Stimulated activated CD4-positive, alpha-beta T cell treated with anti-CD3 and anti-CD28 coated beads, Interleukin-1b, Interleukin-23, amount 100 ng/mL, for 1 hour (primary cell): ENCODE measurements at places on chromosomes 2 and 18.

DNA sequence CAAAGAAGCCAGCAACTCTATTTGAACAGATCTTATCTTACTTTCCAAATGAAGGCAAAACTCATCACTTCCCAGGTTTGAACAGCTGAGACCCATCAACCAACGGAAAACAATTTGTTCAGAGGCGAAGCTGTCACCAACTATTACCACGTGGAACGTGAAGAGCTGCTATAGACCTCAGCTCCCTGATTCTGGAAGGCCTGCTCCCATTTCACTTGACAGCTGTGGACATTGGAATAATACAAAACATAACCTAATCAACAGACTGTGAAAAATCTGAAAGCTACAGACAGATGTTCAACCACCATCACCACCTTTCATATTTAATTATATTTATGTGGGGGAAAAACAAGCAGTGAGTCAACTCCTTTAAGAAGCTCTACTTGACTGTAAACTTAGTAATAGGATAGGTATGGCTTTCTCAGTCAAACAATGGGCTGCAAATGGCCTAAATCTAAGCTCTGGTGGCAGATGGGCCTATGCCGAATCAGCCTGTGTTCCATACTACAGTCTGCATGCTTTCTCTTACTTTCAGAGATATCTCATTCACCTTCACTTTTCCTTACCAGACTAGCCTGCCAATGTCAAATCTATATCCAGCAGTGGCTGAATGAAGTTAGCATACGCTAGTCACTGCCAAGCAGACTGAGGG lies 896.4 kb downstream of the TDRD15 start:
- DNase-seq = no peak

DNA sequence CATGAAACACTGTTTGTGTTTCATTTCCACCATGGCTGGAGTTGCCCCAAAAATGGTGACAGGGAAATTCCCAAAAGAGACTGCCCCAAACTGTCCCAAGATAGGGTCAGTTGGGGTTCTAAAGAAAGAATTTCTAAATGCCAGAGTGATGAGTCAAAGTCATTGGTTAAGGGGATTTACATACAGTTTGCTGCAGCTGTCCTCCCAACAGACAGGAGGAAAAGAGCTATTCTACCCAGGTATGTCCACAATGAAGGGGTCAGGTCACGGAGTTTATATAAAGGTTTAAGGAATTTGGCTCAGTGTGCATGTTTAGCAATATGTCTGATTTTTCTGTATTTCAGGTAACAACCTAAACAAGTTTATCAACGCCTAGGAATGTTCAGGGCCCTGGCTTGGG lies 344.1 kb downstream of the TDRD15 start:
- DNase-seq = no peak

DNA sequence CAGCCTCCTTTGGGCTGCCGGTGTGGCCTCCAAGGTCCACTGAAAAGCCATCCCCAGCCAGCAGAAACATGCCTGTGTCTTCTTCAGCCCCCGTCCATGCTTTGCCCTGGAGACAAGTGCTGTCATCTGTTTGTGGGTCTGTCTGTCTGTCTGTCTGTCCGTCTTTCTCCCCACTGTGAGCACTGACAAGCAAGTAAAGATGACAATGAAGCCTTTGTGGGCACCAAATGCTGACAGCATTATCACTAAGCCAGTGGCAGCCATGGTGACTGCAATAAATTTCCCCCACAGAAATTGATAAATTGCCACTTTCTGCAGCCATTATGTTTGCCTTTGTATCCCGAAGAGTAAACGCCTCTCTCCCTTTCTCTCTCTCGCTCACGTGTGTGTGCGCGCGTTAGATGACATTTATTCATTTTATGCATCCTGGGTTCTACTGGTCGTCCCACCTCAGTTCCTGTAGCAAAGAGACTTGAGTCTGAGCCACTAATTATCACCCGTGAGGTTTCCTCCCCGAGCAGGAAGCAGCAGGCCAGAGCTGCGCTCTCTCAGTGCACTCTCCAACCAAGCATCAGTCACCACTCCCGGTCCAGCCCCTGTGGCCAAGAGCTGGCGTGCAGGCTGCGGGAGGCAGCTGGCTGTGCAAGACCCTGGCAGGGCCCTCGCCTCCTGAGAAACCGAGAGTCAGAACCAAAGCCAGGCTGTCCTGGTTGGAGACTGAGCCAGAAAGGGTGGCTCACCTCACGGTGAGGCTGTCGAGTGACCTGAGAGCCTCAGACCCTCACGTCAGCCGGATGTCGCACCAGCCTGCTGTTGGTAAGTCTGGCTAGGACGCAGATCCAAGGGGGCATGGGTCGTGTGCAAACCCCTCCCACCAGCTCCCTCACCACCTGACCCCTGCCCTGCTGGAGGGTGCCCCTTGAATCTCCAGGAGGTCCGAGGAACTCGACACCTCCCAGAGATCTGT lies 6.9 kb downstream of the STEAP3 start:
- no peak for DNase-seq

GRCh38 chr2:175030380-175031271 lies 25.4 kb upstream of the CHN1 start:
- no peak for DNase-seq

- DNase-seq = no peak
Observed at GRCh38 chr18:9765501-9765900, 57.4 kb downstream of the RAB31 start.

DNA sequence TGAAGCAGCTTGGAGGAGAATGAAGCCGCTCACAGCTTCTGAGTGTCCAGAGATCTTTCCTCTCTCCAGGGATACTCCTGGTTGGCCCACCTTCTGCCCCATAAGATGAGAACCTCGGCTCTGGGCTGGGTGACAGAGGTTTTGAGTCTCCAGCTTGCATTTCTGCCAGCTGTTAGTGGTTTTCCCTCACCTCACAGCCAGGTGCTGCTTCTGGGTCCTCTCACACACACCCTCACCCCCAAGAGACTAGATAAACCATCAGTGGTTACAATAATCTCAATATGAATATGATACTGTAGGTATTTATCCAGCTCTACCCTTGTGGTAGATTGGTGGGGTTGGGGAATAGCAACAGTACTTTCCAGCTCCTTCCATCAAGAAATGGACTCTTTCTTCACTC lies 161.7 kb upstream of the SIX3 start:
- DNase-seq = no peak

DNA sequence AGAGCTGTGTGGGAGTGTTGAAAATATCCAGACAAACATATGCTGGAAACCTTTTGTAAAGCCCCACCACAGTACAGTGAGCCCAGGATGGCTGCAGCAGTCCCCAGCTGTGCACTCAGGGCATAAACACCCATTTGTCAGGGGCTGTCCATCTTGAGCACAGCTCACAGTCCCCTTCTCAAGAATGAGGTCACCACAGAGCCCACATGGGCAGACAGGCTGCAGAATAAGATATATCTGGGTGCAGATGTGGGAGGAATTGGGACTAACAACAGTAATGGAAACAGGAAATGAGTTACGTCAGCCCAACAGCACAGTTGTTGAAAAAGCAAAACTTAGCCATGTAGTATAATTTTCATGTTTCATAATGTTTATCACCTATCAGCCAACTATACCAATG lies 219.6 kb downstream of the ETAA1 start:
- DNase-seq = no peak

GRCh38 chr2:239507576-239508258 lies 106.9 kb upstream of the HDAC4 start:
- DNase-seq = no peak

DNA sequence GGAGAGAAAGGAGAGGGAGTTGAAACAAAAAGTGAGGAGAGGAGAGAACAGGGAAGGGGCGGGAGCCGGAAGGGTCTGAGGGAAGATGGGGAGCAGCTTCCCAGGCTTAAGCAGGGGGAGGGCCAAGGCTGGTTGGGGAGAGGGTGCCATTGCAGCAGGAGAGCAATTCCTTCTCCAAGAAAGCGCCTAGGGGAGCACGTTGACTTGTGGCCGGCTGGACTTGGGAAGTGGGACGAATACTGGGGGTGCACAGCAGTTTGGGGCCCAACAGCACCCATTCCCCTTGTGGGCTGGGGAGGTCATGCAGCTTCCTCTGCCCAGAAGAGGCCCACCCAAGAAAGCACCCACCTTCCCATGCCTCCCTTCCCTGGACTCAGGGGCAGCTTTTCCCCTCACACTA lies 9.6 kb downstream of the SIX3 start:
- no peak for DNase-seq

DNA sequence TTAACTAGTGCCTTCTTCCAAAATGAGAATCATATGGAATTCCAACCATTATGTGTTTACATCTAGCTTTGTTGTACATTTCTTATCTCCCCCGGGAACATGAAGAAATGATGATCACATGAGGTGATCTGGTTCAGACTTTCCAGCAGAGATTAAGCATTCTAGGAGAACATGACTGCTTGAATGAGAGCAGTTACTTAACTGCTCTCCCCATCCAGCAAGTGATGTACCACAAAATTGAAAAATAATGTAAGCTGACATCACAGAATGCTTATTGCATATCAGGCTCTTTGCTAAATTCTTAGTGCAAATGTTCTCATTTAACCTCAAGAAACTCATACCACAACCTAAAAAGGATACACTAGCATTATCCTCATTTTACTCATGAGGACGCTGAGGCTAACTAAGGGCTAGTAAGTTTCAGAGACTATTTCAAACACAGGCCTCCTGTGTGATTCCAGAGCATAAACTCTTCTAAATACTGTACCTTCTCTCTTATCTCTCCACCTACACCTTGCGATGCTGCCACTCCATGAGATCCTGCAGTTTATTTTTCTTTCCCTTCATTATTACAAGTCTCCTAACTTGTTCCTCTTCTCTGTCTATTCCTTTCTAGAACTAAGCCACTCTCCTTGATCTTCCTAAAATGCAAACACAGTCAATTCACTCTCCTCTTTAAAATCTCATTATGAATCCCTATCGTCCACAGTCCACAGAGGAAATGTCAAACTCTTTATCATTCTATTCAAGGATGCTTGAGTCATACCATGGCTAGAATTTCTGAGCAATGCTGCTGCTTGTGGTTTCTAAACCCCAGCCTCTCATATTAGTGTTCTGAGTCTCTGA lies 1224.8 kb upstream of the ZEB2 start:
- no peak for DNase-seq

- no peak for DNase-seq
Observed at GRCh38 chr2:161604901-161605300, 19.3 kb upstream of the SLC4A10 start.

DNA sequence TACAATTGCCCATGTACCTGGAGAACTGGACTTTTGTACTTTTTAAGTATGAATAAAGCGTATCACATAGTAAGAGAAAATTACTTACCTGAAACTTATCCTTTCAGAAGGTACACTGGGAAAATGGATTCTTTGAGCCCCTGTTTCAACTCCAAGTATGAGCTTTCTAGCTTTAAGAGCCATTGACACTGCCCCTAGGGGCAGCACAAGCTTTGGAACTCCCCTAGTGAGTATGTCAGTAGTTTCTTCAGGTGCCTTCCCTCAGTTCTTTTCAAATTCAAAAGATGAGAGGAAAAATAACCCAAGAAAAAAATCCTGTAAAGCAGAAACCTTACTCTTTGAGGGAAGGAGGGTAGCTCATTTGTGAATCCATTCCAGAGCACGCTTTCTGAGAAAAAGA lies 124.1 kb downstream of the MEMO1 start:
- no peak for DNase-seq

GRCh38 chr2:207352978-207353671 lies 176.6 kb upstream of the CREB1 start:
- DNase-seq = no peak
